Inflammatory macrophage (primary cell): ENCODE measurements at places on chromosomes 16 and 17.
A peak's percentile ranks its signal among the peaks of the same experiment; 100 is the strongest.

GRCh38 chr16:361872-362701 is 8.3 kb downstream of the MRPL28 start:
- peak; percentile 69 for DNase-seq

DNA sequence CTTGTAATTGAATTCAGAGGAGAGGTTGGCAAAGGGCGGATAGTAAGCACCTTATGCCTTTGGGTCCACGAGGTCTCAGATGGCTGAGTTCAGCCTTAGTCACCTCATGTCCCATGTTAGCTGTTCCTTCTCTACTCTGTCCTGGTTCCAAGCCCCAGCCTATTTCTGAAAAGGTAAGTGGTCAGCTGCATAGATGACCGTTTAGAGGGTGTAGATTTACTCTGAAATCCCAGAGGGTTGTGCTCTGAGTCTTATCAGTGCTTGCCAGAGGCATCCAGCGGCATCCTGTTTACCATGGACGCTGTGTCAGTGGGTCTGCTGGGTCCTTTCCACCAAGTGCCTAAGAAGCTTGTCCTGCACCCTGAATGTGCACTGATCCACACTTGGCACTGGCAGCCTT is 1.9 kb downstream of the ZNF778 start:
- DNase-seq = no peak

- no peak for DNase-seq
Measured at GRCh38 chr16:54817432-54817831, 113.2 kb upstream of the IRX5 start.

GRCh38 chr17:39600997-39601597 is 6.6 kb downstream of the NEUROD2 start:
- DNase-seq = no peak

DNA sequence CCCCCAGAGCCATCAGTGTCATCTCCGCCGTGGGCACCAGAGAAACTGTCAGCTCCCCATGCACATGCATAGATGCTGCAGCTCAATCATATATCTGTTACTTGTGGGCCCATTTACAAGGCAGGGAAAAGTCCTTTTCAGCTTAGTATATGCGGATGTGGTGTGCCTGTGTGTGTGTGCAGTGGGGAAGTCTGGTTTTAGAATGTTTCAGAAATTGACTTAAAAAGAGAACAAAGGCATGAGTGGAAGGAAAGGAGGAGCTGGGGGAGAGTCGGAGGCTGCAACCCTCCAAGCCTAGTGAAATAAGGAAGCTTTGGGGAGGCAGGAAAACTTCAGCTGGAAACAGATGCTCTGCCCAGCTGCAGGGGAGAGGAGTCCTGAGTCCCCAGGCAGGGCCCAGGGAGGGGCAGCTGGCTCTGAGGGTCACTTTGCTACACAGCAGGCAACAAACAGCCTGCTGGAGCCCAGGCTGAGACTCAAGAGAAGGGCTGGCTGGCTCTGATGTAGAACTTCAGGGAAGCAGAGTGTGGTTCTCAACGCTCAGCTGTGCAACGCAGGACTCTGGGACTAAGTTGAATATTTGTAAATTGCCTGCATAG is 11.1 kb upstream of the CD300LD start:
- DNase-seq = peak; percentile 56

GRCh38 chr17:45170931-45171337 is 9.3 kb downstream of the HEXIM2 start:
- peak; percentile 81 for DNase-seq

- no peak for DNase-seq
Measured at GRCh38 chr17:57553526-57553925, 191.6 kb downstream of the CCDC182 start.

DNA sequence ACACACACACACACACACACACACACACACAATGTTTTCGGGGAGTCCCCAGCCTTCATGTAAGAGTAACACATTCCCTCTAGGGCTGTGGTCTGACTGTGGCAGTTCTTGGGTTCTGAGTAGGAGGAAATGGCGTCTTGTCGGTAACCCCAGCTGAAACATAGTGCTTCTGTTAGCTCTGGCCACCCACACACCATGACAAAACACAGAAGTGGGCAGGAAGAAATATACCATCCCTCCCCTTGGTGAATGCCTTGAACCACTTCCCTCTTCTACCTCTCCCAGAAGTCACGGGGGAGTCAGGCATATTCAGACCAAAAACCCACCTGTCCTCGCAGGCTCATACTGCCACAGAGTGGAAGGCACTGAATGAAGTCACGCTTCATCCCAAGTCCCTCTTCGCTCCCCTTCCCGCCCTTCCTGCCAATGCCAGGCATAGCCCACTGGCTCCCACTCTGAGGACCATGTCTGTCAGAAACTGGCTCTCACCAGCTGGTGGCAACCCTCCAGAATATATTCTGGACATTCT is 11.5 kb downstream of the SLC35B1 start:
- peak; percentile 92 for DNase-seq

- peak; percentile 71 for DNase-seq
Measured at GRCh38 chr16:46899443-46900143, 15.4 kb downstream of the GPT2 start.

GRCh38 chr17:78412403-78412802 is 34.0 kb downstream of the PGS1 start:
- peak; percentile 99 for DNase-seq

DNA sequence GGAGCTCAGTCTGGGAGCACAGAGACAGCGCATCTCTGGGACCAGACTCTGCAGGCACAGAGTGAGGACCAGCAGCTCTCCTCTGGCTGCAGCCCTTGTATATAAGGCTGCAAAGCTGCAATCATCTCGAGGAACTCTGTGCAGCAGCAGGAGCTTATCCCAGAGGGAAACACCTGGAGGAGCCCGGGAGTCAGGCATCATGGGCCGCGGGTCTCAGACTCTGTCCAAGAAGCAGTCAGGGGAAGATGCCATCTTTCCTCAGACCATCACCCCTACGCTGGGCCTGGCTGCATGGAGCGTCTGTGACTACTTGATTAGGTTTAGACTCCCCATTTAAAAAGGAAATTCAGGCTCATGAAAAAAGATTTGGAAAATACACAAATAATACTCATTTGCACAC is 122.0 kb downstream of the IRF8 start:
- DNase-seq = no peak

GRCh38 chr16:57884655-57885133 is 82.4 kb upstream of the KIFC3 start:
- DNase-seq = no peak

- DNase-seq = no peak
Measured at GRCh38 chr16:47928008-47928407, 227.8 kb downstream of the ABCC12 start.

GRCh38 chr16:30011714-30012504 is 1.1 kb upstream of the DOC2A start:
- DNase-seq = no peak

DNA sequence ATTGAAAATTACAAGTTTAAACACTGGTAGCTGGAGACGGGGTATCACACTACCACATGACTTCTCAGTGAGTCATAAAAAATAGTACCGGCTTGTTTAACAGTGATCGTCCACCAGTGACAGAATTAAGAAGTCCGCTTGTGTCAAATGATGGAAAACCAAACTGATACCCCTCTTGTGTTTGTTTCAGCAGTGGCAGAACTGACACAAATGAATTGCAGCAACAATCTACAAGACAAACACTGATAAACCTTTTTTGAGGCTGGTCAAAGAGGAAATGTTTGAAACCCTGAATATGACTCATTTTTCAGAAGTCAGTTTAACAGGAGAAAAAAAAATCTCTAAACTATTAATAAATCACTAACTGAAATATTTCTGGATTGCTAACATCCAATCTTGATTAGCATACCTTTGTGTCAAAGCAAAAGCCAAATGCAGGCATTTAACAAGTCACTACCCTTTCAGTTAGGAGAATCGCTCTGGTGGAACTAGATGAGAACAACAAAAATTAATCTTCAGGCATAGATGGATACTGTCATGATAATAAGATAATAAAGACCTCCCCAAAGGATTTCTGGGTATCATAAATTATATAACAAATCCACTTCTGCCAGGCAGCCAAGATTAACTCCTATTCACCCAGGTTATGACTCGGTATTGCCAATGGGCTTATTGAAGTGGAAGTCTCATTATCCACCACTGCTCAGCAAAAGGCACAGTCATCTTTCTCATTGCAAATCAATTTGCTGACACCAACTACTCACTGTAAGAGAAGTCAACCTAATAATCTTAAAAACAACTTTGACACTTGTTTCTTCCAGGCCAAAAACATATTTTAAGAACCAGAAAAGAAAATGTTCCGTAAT is 20.8 kb downstream of the DCUN1D3 start:
- no peak for DNase-seq

DNA sequence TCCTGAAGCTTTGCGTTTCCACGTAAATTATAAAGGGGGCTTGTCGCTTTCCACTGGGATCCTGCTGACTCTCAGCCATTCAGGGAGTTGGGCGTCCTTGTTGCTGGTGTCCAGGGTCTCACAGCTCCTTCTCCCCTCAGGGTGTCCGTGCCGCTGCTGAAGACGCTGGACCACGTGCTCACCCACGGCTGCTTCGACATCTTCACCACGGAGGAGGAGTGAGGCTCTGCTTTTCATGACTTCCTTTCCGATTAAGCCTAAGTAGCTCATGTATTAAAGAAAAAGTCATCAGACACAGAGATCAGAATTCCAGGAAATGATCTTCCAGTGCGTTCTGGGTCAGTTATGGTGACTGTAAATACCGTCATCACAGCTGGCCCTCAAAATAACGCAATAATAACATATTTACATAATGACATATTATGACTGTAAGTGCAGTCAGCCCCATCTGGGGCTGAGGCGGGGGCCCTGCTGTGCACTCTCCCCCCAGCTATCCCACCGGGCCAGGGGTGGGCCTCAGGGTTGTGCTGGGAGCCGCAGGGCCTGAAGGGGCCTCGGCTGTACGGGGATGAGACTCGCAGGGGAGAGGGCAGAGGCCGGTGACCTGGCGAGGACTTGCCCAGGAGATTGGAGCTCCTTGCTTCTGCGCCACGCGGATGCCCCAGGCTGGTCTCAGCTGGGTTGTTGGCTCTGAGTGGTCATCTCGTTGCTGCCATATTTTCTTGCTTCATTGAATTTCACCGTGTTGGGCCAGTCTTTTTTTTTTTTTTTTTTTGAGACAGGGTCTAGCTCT is 92.9 kb upstream of the ZNF750 start:
- no peak for DNase-seq

GRCh38 chr16:84810518-84811273 is 9.1 kb upstream of the CRISPLD2 start:
- DNase-seq = peak; percentile 36

DNA sequence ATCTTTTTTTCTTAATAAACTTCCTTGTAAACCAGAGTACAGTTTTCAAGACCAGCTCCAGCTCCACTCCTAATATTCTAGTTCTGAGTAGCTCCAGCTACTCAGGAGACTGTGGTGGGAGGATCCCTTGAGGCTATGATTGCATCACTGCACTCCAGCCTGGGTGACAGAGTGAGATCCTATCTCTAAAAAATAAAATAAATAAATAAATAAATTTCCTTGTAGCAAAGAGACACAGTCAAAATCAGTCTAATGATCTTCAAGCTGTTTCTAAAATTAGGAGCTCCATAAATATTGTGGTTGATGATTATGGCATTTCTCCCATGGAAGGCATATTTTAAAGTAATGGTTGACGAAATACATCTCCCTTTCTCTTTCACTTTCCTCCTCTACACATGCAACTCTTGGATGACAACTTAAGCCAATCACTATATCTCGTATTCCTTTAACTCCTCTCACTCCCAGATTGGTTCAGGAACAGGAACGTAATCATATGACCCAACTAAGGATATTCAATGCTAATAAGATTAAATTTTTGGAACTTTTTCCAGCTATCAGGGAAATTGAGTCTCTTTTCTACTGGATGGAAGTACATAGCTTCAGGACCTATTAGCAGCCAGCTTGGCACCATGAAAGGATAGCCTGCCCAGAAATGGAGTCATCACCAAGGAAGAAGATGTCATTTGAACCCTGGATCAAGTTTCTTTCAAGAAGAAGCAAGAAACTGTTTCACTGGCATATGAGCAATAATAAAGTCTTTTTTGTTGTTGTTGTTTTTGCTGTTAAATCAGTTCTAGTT is 42.1 kb upstream of the TAOK1 start:
- DNase-seq = no peak

DNA sequence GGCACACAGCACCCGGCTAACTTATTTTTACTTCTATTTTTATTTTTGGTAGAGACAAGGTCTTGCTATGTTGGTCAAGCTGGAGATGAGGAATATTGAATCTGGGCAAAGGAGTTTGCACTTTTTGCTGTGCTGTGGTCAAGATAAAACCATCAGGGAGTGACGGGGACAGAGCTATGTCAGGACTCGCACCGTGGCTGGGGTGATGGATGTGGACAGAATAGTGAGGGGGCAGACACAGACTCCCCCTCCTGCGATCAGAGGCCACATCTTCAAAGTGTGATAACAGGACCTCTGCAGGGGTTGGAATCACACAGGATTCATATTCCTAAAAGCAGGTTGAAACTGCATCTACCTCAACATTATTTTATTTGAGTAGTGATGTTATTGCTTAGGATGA is 25.6 kb downstream of the IL21R start:
- DNase-seq = no peak

GRCh38 chr16:86880316-86881117 is 302.2 kb downstream of the FOXL1 start:
- DNase-seq = no peak

DNA sequence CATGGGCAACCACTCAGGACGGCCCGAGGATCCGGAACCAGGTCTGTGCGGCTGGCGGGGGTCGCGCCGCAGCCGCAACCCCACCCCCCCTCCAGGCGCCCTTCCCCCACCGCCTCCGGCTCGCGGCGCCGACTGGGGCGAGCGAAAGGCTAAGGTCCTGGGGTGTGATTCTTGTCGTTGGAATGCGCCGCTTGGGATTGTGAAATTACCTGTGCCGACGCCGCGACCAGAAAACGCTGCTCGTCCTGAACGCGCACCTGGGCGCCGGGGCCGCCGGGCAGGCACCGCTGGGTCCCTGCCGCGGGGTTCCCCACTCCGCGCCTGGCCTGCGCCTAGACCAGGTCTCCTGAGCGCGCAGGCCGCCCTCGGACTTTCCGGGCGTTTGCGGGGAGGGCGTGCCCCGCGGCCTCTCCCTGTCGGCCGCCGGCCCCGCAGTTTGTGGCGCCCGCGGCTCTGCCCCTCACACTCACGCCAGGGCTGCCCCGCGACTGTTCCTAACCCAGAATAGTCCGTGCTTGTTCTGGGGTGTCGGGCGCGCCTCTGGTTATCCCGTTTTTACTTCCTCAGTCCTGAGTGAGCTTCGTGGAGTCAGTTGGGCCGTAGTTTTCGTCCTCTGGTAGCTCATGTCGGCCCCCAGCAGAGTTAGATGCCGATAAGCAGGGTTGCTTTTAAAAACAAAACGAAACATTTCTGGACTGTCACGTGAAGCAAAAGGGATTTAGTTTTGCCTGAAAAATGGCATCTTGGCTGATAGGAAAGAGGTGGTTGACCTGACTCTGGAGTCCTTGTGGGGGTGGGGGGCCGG is 147.2 kb downstream of the SPECC1 start:
- DNase-seq = peak; percentile 43

DNA sequence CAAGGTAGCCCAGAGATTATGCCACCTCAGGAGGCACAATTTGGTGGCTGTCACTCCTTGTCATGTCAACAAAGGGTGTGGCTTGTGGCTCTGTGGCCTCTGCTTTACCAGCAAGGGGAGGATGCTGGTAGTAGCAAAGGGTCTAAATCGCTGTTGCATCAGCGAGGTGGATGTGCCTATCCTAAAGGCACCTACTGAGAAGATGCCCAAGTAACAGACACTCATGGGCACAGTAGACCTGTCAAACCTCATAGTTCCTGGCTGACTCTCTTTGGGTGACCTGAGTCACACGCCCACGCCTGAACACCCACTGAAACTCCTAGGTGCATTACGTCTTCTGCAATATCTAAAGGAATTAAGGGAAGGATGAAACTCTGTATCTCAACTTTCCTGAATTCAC is 139.5 kb downstream of the PRKCB start:
- no peak for DNase-seq

- no peak for DNase-seq
Measured at GRCh38 chr17:29138184-29138955, 41.8 kb downstream of the MYO18A start.
